ENCODE measurements at places on chromosomes 6 and 20.
A peak's percentile ranks its signal among the peaks of the same experiment; 100 is the strongest.

DNA sequence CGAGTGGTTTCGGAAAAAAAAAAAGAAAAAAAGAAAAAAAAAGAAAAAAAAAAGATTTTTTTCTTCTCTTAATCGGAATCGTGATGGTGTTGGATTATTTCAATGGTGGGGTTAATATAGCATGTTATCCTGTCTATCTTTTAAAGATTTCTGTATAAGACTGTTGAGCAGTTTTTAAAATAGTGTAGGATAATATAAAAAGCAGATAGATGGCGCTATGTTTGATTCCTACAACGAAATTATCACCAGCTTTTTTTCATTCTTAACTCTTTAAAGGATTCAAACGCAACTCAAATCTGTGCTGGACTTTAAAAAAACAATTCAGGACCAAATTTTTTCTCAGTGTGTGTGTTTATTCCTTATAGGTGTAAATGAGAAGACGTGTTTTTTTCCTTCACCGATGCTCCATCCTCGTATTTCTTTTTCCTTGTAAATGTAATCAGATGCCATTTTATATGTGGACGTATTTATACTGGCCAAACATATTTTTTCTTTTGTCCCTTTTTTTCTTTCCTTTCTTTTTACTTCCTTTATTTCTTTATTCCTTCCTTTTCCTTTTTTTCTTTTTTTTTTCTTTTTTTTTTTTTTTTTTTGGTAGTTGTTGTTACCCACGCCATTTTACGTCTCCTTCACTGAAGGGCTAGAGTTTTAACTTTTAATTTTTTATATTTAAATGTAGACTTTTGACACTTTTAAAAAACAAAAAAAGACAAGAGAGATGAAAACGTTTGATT is 3.6 kb downstream of the SOX4 start:
- peak; percentile 31 for DNase-seq

DNA sequence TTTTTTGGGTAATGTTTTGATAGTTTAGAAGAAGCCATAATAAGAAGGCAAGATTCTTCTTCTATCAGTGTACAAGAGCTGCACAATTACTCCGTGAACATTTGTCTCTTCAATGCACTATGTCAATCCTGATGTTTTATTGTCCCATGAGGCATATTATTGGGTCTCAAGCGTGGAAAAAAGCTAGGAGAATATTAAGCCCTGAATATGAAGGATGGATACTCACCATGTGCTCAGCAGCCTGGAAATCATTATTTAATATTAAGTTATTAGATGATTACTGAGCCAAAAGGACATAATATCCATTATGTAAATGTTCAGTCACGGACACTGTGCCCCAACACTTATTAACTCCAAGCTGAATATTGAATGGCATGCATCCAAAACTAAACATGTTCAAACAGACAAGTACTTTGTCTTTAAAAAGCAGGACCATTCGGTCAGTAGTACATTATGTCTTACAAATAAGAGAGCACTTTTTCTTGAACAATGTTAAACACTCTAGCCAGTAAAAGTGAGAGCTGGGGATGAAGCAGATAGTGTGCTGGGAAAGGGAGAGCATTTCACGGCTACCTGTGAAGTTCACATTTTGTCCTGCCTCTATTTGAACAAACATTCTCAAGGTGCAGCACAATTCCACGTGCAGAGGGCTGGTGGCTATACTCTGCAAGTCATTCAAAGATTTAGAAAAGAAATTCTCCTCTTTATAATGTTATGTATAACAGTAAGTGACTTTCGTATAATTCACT is 70.6 kb upstream of the CNR1 start:
- no peak for DNase-seq

DNA sequence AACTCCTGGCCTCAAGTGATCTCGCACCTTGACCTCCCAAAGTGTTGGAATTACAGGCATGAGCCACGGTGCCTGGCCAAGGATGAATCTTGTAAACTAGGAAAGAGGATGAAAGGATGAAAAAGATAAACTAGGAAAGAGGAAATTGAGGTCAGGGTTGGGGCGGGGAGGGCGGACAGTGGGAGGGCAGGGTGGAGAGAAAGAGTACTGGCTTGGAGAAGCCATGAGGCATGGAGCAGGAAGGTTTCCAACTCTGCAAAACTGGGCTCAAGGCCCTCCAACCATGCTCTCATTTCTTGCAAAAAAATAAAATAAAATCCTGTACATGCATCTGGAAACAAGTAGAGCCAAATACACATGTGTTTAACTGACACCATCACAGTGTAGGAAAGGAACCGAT is 256.6 kb upstream of the SGK1 start:
- no peak for DNase-seq

- no peak for DNase-seq
Observed at GRCh38 chr20:58719971-58720371, 27.4 kb downstream of the NPEPL1 start.

DNA sequence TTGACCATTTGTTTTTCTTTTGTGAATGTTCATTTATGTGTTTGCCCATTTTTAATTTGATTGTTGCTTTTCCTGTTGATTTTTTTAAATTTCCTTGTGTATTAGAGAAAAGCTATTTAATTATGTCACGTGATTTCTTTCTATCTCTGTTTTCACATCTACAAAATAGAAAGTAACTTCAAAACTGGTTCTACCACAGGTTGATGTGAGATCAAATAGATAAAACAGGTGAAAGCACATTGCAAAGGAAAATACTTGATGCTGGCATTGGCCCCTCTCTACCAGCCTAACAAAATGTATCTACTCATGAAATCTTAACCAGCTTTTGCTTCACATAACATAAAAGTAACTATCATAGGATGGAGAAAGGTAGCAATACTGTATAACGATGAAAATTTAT is 129.2 kb downstream of the TMEM242 start:
- no peak for DNase-seq

GRCh38 chr20:35912881-35913280 is 41.4 kb downstream of the SCAND1 start:
- no peak for DNase-seq

DNA sequence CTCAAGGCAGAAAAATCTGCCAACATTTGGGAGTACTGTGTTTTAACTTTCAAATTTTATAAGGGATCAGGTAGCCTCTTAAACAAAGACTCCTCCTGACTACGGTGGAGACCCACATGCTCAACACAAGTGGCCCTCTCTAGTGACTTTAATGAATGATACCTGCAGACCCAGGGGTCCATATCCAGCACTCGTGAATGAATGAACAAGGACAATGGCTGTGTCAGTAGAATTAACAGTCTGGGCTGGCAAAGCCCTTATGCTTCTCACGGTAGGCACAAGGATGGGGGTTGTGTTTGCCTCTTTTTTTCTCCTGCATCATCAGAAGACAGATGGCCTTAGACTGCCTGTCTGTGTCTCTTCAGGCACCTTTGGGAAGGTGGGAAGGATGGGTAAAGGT is 112.6 kb upstream of the TRAF3IP2 start:
- no peak for DNase-seq

GRCh38 chr20:57167971-57168701 is 98.3 kb downstream of the BMP7 start:
- no peak for DNase-seq

DNA sequence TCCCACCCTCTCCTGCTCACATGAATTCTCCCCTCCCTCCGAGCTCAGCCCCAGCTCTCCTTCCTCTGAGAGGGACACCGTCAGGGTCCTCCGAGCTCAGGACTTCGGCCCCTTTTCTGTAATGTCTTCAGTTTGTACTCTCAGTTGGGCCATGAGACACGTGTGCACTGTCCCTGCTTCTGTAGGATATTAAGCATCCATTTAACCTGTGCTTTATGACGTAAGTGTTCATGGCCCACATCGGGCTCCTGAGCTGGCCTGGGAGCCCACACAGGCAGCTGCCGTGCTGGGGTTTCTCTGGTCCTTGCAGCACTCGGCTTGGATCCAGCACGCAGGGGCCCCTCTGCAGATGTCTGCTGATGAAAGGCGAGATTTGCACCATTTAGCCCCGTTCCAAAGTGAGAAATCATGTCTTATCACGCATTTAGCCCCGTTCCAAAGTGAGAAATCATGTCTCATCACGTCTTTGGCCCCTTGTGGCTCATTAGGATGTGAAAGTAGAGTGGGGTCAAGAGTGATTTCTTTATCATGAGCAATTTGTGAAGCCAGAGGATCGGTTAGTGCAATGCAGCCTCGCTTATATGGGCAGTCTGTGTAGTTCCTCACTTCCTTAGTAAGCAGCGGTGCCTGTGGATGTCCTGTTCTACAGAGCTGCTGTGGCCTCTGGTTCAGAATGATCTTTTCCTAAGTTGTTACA is 25.3 kb downstream of the DUSP22 start:
- DNase-seq, result no peak

All from germinal center (tissue), 1 donor.